ENCODE measurements at places on chromosomes 5 and 9.

DNA sequence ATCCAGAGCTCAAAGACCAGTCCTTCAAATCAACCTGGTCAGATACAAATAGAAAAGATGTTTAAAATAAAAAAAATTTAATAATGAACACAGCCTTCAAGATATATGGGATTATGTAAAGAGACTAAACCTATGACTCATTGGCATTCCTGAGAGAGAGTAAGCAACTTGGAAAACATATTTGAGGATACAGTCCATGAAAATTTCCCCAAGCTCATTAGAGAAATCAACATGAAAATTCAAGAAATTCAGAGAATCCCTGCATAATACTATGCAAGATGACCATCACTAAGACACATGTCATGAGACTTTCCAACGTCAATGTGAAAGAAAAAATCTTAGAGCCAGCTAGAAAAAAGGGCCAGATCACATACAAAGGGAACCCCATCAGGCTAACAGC, 512.9 kb upstream of the PTGER4 start:
- DNase-seq: no peak

GRCh38 chr9:107635803-107636174, 146.2 kb upstream of the KLF4 start:
- no peak for DNase-seq

- DNase-seq: no peak
These were observed 69.2 kb upstream of the RPS23 start for GRCh38 chr5:82347201-82347865.

DNA sequence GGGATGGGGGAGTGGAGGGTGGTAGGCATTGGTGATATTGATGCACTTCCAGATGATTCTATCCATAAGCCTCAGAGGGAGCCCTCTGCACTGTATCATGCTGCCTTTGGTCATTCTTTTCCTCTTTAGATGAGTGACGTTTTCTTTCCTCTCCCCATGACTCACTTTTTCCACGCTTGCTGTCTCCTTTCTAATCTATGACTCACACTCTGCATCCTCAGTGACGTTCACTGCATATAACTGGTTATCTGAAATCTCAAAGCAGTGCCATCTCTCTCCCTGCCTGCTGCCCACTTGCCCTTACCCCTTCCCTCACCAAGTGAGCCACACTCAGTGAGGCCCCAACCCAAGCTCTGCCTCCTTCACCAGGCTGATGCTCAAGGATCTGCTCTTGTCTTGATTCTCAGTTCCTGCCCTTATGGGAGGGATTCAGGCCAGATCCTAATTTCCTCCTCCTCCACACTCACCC, 31.6 kb downstream of the PTGS1 start:
- DNase-seq: no peak

DNA sequence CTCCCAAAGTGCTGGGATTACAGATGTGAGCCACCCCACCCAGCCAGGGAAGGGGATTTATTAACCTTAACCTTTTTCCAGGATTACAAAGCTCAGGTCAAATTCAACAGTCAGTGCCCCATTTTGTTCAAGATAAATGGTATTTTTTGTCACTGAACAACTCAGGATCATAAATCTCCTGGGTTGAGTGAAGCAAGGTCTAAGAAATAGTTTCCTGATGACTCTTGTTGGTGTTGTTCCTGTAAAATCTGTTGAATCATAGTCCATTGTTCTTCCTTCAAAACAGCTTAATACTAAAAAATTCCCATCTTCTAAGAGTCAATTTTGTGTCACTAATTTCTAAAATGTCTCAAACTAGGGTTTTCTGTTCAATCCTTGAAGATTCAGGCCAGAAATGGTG, 33.9 kb upstream of the JMY start:
- no peak for DNase-seq

GRCh38 chr9:133656211-133657119, 20.3 kb downstream of the DBH start:
- no peak for DNase-seq

DNA sequence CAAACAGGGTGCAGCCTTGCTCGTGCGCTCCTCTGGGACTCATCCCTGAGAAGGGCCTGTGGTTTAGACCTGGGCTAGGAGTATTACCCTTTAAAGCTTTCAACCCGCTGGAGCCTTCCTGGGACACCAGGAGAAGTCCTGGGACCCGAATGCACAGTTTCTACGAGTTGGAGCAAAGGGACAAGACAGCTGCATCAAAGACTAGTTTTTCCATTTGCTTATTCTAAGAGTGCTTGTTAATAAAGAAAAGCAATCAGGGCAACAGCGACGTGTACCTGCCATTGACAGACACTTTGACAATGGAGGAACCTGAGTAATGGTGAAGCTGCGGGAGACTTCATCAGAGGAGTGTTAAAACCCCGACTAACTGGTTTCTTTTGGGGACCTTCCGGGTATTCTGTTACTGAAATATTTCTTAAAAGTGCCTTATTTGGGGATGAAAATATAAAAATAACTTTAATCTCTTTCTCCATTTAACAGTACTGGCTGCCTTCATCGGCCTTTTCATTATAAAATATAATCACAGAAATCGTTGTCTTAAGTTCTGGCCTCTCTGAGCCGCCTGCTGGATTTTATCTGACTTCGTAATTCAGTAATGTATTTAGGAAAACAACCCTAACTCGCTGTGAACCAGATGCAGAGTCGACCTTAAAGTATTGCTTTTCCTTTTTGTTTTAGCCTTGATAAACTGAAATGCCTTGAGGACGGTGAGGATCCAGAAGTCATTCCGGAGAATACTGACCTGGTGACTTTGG, 732 bp downstream of the SNAPC3 start:
- no peak for DNase-seq

DNA sequence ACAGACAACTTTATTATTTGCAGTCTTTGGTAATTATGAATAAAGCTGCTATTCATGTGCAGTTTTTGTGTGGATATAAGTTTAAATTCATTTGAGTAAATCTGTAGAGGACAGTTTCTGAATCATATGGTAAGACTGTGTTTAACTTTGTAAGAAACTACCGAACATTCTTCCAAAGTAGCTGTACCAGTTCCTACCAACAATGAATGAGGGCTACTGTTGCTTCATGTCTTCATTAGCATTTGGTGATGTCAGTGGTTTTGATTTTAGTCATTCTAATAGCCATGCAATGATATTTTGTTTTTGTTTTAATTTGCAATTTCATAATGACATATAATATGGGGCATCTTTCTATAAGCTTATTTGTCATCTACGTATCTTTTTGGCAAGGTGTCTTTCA, 501.3 kb upstream of the RORB start:
- no peak for DNase-seq

DNA sequence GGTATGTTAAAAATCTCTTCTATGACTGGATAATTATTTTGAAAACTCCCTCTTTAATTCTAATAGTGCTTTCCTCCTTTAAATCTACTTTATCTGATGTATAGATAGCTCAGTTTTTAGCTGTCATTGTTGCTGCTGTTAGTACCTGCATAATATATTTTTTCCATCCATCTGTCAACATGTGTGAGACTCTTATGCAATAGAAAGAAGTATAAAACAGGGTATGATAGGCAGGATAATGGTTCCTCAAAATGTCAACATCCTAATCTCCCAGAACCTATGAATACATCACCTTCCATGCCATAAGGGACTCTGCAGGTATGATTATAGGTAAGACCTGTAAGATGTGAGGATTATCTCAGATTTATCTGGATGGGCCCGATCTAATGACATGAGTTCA, 136.9 kb upstream of the LHFPL2 start:
- no peak for DNase-seq

DNA sequence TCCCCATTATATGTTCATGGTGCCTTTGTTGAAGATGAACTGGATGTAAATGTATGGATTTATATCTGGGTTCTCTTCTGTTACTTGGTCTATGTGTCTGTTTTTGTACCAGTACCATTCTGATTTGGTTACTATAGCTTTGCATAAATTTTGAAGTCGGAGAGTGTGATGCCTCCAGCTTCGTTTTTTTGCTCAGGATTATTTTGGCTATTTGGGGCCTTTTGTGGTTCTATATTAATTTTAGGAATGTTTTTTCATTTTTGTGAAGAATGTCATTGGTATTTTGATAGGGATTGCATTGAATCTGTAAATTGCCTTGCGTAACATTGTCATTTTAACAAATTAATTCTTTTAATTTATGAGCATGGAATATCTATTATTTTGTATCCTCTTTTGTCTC, 36.6 kb upstream of the ZNF366 start:
- no peak for DNase-seq

DNA sequence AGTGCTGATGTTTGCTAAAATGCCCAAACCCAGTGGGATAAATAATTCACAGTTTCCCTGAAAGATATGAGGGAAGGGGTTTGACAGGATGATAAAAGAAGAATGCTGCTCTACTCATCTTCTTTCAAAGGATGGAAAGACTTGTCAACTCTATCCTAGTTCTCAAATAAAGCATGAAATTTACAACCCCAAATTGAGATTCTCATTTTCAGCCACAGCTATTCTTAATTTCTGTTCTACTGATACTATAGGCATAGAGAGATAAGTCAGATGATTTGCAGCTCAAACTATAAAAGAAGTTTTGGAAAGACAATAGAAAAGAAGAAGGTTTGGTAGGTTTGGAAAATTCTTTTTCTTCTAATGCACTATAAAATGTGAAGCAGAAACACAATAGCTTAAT, 542.6 kb downstream of the CSNK1G3 start:
- no peak for DNase-seq

DNA sequence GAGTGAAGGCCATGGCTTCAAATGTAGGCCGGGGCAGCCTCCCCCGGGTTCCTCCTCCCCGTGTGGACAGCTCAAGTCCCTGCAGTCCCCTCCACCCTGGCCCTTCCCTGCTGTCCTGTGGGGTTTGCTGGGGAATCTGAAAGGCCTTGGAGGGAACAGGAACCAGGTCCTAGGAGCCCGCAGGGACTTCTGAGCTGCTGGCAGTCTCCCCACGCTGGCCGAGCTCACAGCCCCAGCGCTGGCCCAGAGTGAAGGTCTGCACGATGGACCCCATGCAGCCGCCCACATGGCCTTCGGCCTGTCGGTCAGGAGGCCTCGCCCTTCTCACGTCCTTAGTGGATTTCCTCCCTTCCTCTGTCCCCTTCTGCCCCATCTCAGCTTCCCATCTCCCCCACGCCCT, 25.7 kb upstream of the NOTCH1 start:
- no peak for DNase-seq

DNA sequence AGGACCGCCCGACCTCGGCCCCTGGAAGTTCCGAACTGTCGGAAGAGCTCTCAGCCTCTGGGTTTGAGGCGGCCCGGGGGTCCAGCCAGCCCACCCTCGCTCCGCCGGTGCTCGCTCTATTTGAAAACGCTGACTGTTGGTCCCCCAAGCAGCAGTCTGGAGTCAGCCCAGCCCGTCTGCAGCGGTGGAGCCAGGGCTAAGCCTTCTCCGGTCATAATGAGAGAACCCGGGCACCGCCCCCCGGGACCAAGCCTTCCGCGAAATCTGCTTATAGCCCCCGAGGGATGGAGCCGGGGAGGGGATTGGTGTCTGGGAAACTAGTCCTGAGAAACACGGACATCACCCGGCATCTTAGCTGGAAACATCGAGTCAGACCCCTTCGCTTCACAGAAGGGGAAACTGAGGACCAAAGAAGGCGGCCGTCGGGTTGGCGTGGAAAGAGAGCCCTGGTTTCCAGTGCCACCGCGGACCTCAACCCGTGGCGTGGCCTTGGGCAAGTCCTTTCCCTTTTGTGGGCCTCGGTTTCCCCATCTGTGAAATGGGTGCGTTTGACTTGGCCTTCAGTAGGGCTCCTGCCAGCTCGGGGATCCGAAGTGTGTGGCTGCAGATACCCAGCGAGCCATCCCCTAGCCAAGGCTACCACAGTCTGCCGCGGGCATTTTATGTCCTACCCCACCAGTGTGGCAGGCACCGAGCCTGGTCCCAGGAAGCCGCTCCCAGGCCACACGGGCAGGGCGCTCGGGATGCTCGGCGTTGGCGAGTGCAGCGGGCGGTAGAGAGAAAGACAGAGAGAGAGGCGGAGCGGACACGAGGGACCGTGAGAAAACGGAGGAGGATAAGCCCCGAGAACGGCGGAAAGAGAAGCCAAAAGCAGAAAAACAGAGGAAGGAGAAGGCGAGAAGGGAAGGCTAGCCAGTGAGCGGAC, 857 bp downstream of the ADAM19 start:
- DNase-seq: no peak

- no peak for DNase-seq
These were observed 171.2 kb upstream of the DMAC1 start for GRCh38 chr9:7970681-7971330.

DNA sequence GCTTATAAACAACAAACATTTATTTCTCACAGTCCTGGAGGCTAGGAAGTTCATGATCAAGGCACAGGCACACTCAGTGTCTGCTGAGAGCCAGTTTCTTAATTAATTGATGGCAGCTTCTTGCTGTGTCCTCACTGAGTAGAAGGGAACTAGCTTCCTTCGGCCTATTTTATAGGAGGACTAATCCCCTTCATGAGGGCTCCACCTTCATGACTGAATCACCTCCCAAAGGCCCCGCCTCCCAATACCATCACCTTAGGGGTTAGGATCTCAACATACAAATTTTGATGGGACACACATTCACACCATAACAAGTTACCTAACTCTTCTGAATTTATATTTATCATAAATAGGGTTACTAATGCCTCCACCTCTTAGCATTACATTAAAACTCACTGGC, 129.8 kb downstream of the GNAQ start:
- no peak for DNase-seq

DNA sequence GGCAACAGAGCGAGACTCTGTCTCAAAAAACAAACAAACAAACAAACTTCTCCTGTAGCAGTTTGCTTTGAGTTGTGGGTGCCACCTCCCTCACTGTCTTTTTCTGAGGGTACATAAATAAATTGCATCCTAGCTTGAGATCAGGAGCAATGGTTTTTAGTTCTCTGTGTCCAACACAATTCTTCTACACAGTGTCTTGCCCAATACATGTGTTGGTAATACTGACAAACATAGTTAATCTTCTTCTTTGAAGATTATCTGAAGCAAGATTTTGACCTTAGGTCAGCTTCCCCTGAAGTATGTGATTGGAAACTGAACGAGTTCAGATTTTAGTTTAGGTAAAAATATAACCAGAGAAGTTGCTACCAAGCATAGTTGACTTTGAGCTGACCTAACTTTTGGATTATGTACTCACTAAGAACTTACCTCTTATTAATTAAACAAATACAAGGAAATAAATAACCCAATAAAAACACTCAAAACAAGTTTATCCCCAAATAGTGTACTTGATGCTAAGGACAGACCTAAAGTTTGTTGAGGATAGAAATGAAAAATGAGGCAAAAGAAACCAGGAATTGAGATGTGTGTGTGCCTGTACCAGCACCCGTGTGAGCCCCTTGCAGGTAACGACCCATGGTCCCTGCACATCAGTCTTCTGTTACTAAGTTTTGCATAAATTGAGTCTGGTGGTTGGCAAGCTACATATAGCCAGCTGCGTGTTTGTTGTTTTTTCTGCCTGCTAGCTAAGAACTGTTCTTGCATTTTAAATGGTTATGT, 16.2 kb downstream of the TJP2 start:
- no peak for DNase-seq
